Stimulated activated CD4-positive, alpha-beta T cell treated with anti-CD3 and anti-CD28 coated beads, Interleukin-1b, Interleukin-23, amount 100 ng/mL, for 1 hour (primary cell): ENCODE measurements at places on chromosomes 6 and 20.

DNA sequence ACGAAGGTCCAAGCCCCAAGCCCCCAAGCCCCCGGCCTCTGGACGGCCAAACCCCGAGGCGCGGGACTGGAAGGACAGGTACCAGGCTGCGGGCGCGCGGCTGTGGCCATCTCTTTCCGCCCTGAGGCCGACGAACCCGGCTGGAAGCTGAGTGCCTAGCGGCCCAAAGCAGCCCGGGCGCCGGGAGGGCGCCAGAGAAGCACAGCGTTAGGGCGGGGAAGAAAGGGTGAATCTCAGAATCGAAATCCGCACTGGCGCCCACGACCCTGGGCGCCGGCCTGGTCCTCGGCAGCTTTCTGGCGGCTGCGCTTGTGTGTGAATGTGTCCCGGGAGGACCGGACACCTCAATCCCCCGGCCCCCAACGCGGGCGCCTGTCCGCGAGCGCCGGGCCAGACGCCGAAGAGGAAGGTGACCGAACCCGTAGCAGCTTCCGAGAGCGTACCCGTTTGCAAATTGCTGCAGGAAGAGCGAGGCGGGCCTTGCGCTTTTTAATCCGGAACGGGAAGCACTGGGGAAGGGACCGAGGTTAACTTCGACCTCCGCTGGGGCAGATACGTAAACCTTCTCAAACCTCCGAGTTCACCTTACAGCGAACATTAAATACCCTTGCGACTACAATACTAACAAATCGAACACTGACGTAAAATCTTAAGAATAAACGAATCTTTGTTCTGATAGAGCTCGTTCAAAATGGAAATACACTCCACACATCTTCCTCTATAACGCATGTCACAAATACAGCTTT lies 2.9 kb downstream of the NRN1 start:
- DNase-seq: no peak

- DNase-seq: no peak
Observed at GRCh38 chr6:93163146-93163545, 256.2 kb downstream of the EPHA7 start.

GRCh38 chr6:77143659-77144447 lies 319.4 kb downstream of the HTR1B start:
- DNase-seq: no peak

DNA sequence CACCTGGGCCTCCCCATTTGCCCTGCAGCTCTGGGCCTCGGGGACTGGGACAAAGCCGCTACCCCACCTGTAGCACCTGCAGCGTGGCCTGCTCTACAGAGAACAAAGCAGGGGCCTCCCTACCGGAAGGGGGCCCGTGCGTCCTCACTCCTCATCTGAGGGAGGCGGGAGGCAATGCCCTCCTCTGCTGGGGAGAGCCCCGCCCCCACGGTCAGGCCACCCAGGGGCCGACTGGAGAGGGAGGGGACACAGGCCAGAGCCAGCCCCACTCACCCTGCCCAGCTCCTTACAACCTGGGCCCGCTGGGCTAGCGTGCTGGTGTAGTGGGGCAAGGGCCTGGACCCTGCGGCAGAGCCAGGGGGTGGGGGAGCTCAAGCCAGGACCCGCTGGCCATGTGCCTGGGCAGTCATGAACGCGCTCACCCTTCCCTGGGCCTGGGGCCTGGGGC lies 8.0 kb downstream of the LAMA5 start:
- no peak for DNase-seq

- no peak for DNase-seq
Observed at GRCh38 chr6:88376768-88377387, 210.7 kb upstream of the CNR1 start.
